CD8-positive, alpha-beta memory T cell (primary cell): ENCODE measurements at places on chromosomes 2 and 18.

DNA sequence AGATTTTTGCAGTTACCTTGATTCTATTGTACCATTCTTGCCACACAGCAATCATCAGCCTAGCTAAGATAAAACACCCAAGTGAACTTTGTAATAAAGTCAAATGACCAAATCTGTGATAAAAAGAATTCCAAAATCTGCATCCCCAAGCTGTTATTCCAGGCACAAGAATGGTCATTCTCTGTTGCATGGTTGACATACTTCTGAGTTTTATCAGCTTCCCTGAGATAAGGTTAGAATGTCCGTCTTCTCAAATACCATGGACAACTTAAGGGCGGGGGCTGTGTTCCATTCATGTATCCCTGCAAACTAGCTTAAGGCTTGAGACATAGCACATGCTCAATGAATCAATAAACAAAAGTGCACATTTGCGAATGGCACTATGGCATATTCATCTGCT lies 8.1 kb upstream of the BMP10 start:
- H3K36me3 ChIP-seq: no peaks in the 10 kb centered on the region
- no peak overlapping the region for H3K4me3 ChIP-seq
- H3K27ac ChIP-seq: no peak overlapping the region
- DNase-seq: no peak

DNA sequence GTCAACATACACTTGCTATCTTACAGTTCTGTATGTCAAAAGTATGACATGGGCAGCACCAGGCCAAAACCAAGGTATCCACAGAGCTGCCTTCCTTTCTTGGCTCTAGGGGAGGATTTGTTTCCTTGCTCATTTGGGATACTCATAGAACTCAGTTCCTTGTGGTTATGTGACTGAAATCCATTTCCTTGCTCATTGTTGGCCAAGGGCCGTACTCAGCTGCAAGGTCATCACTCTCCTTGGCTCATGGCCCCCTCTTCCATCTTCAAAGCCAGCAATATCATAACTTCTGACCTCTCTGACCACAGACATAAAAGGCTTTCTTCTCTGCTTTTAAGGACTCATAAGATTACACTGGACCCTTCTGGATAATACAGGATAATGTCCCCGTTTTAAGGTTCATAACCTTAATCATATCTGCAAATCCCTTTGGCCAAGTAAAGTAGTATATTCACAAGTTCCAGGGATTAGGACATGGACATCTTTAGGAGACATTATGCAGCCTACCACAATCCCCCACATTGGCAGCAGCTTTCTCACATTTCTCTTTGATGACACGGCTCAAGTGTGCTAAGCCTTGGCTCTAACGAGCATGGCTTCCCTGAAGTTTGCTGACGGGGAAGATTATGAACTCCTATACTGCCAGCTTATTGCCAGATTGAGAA lies 20.9 kb downstream of the TMEM237 start:
- DNase-seq: no peak
- H3K27ac ChIP-seq: no peak overlapping the region
- no peaks in the 10 kb centered on the region for H3K36me3 ChIP-seq
- H3K27me3 ChIP-seq: no peaks in the 10 kb centered on the region
- H3K4me1 ChIP-seq: no peaks in the 10 kb centered on the region

DNA sequence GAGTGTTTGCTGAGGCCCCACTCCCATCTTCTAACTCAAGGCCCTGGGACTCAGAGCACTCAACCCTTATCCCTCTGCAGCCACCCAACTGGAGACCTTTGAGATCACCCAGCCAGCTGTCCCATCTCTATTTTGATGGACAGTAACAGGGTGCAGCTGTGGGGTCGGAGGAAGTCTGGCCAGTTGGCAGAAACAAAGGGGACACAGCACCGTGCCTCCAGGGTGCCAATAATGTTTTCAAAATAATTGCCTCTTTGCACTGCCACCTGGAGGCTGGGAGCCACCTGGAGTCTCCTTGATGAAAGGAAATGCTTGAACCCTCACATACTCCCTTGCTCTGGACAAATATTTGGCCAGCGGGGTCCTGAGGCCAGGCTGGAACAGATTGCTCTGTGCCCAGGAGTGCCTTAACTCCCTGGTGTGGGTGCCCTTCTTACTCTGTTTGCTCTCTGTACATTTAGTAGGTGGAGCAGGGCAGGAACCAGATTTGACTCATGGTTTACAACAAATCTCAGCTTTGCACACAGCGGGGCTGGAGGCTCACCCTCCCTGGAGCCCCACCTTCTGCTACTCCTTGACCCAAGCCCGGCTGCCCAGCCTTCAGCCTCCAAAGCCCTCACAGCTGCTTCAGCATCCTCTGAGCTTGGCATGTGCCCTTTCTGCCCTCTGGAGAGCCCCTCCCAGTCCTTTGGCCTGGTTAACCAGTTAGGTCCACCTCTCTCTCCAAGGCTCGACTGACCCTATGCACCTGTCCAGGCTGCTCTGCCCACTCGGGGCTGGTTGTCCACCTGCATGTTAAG lies 17.2 kb downstream of the MAL start:
- H3K4me3 ChIP-seq: no peak overlapping the region
- no peaks in the 10 kb centered on the region for H3K27me3 ChIP-seq
- H3K4me1 ChIP-seq: peaks cover 42% of the 10 kb centered on the region
- H3K36me3 ChIP-seq: no peaks in the 10 kb centered on the region

- no peak for DNase-seq
- H3K4me1 ChIP-seq: no peaks in the 10 kb centered on the region
- no peaks in the 10 kb centered on the region for H3K27me3 ChIP-seq
- no peak overlapping the region for H3K4me3 ChIP-seq
- no peaks in the 10 kb centered on the region for H3K36me3 ChIP-seq
Observed at GRCh38 chr18:32582455-32582854, 111.8 kb upstream of the GAREM1 start.

- DNase-seq: no peak
- no peak overlapping the region for H3K27ac ChIP-seq
- no peaks in the 10 kb centered on the region for H3K36me3 ChIP-seq
- no peaks in the 10 kb centered on the region for H3K4me1 ChIP-seq
- H3K27me3 ChIP-seq: peaks cover 3% of the 10 kb centered on the region
Observed at GRCh38 chr2:236254001-236254400, 10.2 kb downstream of the ASB18 start.

- DNase-seq: no peak
- no peak overlapping the region for H3K4me3 ChIP-seq
- no peaks in the 10 kb centered on the region for H3K27me3 ChIP-seq
- H3K27ac ChIP-seq: no peak overlapping the region
- no peaks in the 10 kb centered on the region for H3K4me1 ChIP-seq
Observed at GRCh38 chr2:235908826-235909225, 259.4 kb downstream of the GBX2 start.

DNA sequence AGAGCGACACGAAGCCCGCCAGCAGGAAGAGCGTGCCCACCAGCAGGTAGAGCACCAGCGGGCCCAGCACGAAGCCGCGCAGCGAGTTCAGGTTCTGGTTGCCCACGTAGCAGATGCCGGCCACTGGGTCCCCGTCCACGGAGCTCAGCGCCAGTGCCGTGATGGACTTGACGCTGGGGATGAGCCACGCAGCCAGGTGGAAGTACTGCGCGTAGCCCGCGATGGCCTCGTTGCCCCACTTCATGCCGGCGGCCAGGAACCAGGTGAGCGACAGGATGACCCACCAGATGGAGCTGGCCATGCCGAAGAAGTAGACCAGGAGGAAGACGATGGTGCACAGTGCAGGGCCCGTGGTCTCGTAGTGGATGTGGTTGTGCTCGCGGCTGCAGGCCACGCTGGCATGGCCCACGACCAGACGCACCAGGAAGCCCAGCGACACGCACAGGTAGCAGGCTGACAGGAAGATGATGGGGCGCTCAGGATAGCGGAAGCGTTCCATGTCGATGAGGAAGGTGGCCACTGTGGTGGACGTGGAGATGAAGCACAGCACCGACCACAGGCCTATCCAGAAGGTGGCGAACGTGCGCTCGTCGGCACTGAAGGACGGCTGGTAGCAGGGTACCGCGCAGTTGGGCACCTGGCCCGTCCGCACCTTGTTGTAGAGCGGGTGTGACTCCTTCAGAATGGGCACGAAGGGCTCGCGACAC lies 2.1 kb downstream of the FZD5 start:
- peaks cover 21% of the 10 kb centered on the region for H3K4me1 ChIP-seq
- no peak for DNase-seq
- peaks cover 9% of the 10 kb centered on the region for H3K27me3 ChIP-seq
- no peaks in the 10 kb centered on the region for H3K36me3 ChIP-seq
- H3K4me3 ChIP-seq: peak overlapping the region; percentile 74

- no peaks in the 10 kb centered on the region for H3K36me3 ChIP-seq
- H3K27ac ChIP-seq: no peak overlapping the region
- DNase-seq: no peak
- H3K4me1 ChIP-seq: no peaks in the 10 kb centered on the region
- no peak overlapping the region for H3K4me3 ChIP-seq
Observed at GRCh38 chr18:634551-635045, 22.9 kb upstream of the TYMS start.

GRCh38 chr2:56741601-56742102 lies 557.9 kb downstream of the CCDC85A start:
- no peak overlapping the region for H3K4me3 ChIP-seq
- no peaks in the 10 kb centered on the region for H3K27me3 ChIP-seq
- no peak overlapping the region for H3K27ac ChIP-seq
- H3K36me3 ChIP-seq: no peaks in the 10 kb centered on the region
- no peaks in the 10 kb centered on the region for H3K4me1 ChIP-seq

- no peak overlapping the region for H3K4me3 ChIP-seq
- peaks cover 20% of the 10 kb centered on the region for H3K36me3 ChIP-seq
- no peak for DNase-seq
- no peaks in the 10 kb centered on the region for H3K27me3 ChIP-seq
- H3K27ac ChIP-seq: no peak overlapping the region
- peaks cover 4% of the 10 kb centered on the region for H3K4me1 ChIP-seq
Observed at GRCh38 chr2:85838641-85839040, 50.1 kb downstream of the ST3GAL5 start.

GRCh38 chr2:101253703-101254450 lies 1.2 kb downstream of the CNOT11 start:
- H3K4me1 ChIP-seq: peaks cover 36% of the 10 kb centered on the region
- H3K36me3 ChIP-seq: peaks cover 5% of the 10 kb centered on the region
- peak overlapping the region; percentile 81 for H3K4me3 ChIP-seq
- peak overlapping the region; percentile 98 for H3K27ac ChIP-seq
- H3K27me3 ChIP-seq: no peaks in the 10 kb centered on the region

DNA sequence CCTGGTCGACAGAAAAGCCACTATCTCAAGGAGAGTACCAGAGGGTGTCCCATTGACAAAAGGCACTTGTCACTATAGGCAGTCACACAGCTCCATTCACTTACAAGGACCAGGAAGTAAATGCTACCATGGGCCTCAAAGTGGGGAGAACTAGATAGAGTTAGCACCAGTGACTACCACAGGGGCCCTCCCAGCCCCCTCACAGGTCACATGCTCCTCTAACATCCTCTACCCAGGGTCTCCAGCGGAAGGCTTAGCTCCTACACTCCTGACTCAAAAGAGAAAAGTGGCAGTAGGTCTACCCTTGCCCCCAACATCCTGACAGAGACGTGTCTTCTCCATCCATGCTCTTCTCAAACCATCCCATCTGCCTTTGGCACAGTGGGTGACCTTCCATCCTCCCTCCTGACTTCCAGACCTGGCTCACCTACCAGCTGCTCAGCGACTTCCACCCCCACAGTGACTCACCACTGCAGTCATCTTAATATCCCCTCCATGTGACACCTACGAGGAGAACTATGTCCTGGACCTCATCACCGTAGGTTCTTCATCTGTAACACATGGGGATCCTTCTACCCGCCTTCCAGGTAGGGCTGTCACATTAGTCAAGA lies 5.6 kb upstream of the DNMT3A start:
- DNase-seq: no peak
- no peaks in the 10 kb centered on the region for H3K27me3 ChIP-seq
- H3K4me1 ChIP-seq: peaks cover 5% of the 10 kb centered on the region
- no peak overlapping the region for H3K4me3 ChIP-seq

DNA sequence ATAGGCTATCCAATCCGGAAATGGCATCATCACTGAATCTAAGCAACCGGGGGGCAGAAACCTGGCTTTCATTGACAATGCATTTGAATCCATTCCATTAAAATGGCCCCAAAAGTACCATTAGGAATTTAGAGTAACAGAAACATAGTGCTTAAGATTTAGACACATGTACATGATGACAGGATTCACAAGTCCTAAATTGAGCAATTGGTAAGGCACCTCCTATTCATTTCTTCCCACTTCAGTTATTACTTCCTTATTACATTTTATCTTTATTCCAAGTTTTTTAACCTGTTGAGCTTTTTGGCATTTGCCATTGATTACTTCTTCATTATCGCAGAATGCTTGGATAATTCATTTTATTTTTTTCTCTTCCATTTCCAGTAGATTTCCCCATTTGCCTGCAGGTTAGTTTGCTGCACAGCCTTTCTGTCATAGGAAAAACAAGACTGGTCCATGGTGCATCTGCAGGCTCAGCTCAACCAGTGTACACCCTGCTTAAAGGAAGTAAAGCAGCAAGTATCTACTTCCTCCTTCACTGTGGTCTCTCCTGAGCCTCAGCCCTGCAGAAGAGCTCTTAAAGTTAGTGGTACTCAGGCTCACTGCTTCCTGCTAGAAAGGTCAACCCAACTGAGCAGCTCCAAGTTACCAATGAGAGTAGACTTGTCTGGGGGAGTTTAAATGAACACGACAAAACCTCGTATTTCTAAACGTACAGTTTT lies 89.2 kb downstream of the DOCK10 start:
- H3K4me1 ChIP-seq: peaks cover 84% of the 10 kb centered on the region
- H3K4me3 ChIP-seq: peak overlapping the region; percentile 19
- no peak overlapping the region for H3K27ac ChIP-seq
- peak; percentile 49 for DNase-seq
- no peaks in the 10 kb centered on the region for H3K36me3 ChIP-seq
- no peaks in the 10 kb centered on the region for H3K27me3 ChIP-seq

DNA sequence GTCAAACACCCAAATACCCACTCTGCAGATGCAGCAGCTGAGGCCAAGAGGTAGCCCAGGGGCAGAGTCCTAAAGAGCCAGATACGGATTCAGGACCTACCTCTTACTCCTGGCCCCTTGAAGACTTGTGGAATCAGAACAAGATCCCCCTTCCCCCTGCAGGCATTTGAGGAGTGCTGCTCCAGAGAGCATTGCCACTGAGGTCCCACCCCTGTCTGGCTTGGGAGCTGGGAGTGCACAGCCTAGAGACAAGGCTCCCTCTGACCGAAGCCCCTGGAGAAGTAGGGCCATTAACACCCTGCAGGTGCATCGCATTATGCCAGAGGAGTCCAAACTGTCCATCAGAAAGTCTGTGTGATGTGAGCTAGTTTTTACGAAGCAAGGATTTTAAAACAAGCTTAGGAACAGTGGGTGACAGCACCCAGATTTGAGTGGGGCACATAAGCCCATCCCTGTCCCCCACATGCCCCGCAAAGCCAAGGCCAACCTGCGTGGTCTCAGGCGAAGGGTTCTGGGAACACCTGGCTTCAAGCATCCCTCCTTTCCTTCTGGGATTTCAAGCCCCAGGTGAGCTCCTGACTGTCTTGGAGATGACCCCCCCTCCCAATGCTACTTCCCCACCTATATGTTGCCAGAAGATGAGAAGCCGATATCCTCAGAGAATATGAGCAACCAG lies 48.4 kb downstream of the MTERF4 start:
- H3K4me3 ChIP-seq: no peak overlapping the region
- H3K27me3 ChIP-seq: no peaks in the 10 kb centered on the region
- no peaks in the 10 kb centered on the region for H3K36me3 ChIP-seq
- H3K4me1 ChIP-seq: no peaks in the 10 kb centered on the region
- H3K27ac ChIP-seq: no peak overlapping the region
- no peak for DNase-seq
